ENCODE measurements at places on chromosomes 3 and 15.

GRCh38 chr15:40130118-40130517 is 21.4 kb upstream of the BMF start:
- no peak for DNase-seq

DNA sequence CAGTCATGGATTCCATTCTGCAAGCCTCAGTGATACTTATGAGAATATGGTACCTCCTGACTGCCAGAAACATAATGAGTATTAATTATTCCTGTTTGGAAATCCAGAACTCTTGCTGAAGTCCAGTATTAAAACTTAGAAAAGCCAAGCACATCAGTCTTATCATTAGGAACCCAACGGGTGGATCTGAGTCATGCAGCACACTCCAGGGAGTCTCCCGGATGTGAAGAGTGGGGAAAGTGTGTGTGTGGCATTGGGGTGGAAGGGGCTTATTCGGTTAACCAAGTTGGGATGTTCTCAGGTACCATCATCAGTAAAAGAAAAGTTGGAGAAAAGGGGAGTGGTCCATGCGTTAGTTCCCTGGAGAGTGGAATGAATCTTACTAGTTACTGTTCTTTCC is 181.1 kb downstream of the PLCL2 start:
- DNase-seq: no peak

DNA sequence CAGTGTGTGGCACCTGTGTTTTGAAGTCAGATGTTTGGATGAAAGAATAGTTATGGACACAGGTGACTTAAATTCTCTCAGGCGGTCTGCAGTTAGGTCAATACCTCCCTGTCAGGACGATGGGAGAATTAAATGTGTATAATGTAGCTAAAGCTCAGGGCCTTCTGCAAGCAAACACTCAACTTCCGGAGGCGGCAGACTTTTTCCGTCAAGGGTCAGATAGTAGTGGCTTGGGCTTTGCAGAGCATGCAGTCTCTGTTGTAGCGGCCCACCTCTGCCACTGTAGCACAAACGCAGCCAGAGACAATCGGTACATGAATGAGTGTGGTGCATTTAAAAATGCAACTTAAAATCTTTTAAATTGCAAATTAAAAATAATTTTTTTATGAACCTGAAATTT is 47.4 kb downstream of the CMTM8 start:
- DNase-seq: no peak

DNA sequence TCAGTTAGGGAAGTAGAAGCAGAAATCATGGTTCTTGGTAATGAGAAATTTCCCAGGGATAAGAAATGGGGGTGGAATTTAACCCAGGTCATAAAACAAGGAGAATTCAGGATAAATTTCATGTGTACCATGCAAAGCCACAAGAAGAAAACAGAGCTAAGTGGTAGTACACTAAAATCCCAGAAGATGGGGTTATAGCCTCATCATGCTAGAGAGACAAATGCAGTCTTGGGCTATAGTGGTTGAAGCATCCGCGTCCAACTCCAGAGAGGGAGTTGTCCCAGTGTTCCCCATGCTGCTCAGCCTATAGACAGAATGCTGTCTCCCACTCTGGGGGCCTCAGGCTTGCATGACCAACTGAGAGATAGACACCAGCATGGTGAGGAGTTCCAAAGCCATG is 36.2 kb upstream of the CLRN1 start:
- DNase-seq: no peak

DNA sequence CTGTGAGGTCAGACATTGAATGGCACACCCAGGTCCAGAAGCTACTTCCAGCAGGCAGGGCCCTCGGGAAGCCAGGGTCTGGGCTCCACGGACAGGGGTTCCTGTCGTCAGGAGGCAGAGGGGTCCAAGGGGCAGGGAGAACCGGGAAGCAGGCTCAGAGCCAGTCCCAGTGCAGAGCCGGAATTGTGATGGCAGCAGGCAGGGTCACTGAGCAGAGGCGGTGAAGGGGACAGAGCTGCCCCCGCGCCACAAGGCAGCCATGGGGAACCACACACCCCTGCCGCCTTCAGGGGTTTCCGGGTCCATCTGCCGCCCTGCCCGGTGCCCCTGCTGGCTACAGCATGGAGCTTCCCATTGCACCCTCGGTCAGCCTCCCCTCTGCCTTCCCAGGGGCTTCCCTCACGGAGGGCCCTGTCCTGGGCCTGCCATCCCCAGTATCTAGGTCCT is 136.9 kb downstream of the NSMCE3 start:
- peak; percentile 88 for DNase-seq

- DNase-seq: no peak
Observed at GRCh38 chr3:40737343-40737742, 212.6 kb downstream of the ZNF621 start.

DNA sequence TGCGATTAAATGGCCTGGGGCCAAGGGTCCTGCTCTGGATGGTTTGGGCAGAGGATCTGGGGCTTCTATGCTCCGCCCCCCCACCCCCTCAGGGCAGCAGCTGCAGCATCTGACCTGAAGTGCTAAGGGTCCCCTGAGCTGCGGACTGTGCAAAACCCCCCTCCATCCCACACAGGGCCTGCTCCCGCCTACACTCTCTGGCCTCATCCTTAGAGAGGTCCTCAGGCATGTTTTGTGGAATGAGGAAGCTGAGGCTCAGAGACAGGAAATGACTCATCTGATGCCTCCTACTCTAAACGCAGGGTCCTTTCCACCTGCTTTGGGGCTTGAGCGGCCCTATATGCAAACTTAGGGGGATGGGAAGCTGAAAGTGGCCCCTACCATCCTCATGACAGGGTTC is 59.5 kb upstream of the CTSH start:
- DNase-seq: no peak

GRCh38 chr15:31104003-31104402 is 2.5 kb upstream of the TRPM1 start:
- no peak for DNase-seq

All from chondrocyte (in vitro differentiated cells).